Activated CD4-positive, alpha-beta T cell treated with anti-CD3 and anti-CD28 coated beads, Interleukin-10, Interleukin-2, amounts not matched to agents 100 ng/mL and 50 ng/mL, durations not matched to agents 16 hours and 8 hours (primary cell): ENCODE measurements at places on chromosomes 4 and X.

GRCh38 chr4:88189881-88190585, 31.6 kb upstream of the ABCG2 start:
- no peak for DNase-seq

DNA sequence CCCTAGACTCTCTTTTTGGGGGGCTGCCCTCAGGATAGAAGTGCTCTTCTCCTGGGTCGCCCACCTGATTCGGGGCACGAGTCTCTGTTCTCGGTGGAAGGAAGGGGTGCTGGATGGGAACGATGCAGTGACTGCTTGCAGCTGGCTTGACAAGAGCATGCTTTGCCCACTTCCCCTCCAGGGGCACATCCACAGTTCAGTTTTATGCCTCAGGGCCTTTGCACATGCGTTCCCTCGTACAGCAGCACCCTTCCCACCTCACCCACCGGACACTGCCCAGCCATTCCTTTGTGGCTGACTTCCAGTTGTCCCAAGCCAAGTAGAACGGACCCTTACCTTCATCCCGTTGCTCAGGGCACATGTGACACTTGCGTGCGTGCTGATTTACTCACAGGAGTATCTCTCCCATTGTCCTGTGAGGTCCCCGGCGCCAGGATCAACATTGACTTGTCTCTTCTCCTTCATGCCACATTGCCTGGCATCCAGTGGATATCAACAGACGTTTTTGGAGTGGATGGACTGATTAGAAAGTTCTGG, 60.0 kb downstream of the C4orf50 start:
- DNase-seq: no peak

DNA sequence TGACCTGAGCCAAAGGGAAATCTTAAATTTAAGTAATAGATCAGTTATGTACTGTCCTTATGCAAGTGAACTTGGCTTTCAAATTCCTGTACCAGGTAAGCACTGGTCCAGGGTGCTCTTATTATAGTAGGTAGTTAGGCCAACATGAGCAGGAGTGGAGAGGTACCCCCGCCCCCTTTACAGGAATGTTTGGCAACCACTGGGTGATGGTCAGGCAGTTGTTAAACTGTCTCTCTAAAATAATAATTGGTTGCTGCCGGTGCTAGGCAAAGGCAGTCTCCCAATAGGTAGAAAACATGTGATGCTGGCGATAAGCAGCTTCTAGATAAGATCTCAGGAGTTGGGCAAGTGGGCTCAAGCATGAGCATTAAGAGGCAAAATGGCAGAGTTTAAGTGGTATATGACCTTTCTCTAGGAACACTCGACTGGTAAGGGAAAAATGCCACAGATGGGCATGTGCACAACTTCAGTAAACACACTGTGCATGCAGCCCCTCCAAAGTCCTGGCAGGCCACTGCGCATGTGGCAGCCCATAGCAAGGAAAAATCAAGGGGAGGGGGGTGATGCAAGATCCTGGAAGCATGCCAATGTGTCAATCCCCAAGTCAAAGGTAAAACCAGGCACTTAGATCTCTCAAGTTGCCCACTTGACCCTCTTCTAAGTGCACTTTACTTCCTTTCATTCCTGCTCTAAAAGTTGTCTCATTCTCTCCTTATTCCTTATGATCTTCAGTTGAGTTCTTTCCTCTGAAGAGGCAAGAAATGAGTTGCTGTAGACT, 1239.7 kb downstream of the C4orf33 start:
- DNase-seq: no peak

GRCh38 chr4:165872461-165873297, at the start of gene TLL1:
Gene TLL1, plus strand, starts transcription at chr4:165873237. Its CDS starts 668 bp downstream, at chr4:165873905.
- DNase-seq: no peak

GRCh38 chr4:11424000-11424399, 4.7 kb downstream of the HS3ST1 start:
- DNase-seq: peak; percentile 38

DNA sequence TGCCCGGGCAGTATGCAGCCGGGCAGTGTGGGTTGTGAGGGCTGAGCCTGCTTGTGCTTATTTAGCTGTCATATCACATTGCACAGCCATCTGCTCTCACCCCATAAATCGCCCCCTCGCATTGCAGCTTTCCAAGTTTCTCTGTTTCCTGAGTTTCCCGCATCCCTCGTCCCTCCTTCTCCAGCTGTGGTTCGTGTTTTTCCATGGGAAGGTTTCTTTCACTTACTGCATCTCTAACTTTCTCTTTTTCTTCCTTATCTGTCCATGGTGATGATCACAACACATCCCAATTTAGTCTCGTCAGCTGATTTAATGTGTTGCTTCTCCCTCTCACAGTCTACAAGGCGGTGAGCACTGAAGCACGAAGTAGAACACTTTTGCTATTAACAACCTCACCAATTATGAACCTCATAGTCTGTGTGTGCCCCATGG, 118.1 kb downstream of the ENPP6 start:
- DNase-seq: no peak

DNA sequence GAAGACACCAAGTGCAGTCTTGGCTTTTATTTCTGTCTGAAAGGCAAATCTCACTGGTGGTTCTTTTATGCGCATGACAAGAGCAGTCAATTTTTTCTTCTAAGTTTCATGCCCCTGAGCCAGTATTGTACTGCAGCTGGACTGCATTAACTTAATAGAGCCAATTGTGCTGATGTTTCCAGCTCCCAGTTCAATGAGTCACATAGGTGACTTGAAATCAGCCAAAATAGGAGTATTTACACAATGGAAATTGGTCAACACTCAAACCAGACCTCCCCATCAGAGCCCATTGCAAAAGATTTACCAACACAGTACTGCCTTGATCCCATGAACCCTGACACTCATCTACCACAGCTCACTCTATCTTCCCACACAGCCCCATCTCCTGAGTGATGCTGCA, 100.3 kb upstream of the GUCY1A1 start:
- DNase-seq: no peak

DNA sequence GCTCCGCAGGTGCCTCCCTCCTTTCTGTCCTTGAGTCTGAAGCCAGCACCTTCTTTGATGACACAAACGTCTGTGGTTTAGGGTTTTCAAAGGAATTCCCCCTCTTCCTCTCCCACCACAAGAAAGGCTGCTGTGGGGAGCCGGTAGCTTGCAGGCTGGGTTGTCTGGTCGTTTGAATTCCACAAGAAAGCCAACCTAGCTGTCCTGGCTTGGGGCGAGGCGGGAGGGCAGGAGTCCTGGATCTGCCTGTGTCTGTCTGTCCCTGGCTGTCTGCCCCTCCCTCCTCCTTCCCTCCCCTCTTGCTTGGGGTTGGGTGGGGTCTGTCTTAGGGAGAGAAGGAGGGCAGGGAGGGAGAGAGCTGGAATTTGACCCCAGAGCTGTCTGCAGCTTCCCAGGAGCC, 56.3 kb downstream of the SHROOM2 start:
- DNase-seq: no peak

DNA sequence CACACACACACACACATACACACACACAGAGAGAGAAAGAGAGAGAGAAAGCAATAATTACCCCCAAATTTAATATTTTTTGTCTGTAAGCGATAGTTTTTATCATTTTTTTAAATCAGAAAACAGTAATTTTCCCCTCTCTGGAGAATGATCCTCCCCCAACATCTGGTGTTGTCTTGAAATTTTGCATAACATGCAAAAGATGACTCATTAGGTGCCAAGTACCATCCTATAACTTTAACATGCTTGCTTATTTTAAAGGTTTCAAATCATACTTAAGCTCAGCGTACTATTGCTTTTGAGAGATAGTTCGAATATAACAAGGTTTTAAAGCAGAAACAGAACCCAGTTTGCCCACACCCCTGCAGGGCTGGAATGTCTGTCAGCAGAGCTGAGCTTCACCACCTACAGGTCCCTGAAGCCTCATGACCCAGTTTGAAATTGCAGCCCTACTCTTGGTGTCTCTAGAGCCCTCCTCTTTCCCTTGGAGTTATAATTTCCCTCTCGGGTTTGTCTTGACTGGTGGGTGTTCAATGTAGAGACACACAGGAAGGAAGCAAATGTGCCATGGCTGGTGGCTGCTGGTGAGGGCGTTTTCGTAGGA, 175.0 kb upstream of the HS3ST1 start:
- DNase-seq: no peak

- DNase-seq: peak; percentile 46
Measured at GRCh38 chrX:135740681-135741149, 27.3 kb downstream of the CT45A1 start.

GRCh38 chr4:47155919-47156318, 124.6 kb downstream of the GABRB1 start:
- DNase-seq: no peak

GRCh38 chr4:32826169-32826568, 2106.0 kb downstream of the PCDH7 start:
- DNase-seq: no peak

DNA sequence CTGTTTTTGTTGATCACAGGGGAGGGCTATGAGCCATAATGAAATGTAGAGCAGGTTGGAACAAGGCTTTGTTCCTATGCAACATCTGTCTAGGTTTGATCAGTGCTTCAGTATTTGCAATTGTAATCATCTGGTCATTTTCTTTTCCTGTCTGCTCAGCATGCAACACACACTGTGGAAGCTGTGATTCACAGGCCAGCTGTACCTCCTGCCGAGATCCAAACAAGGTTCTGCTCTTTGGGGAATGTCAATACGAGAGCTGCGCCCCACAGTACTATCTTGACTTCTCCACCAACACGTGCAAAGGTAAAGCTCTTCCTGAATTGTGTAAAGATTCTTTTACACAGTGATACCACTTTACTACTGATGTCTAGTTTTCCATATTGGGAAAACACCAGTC, 181.9 kb upstream of the ANXA3 start:
- DNase-seq: no peak

DNA sequence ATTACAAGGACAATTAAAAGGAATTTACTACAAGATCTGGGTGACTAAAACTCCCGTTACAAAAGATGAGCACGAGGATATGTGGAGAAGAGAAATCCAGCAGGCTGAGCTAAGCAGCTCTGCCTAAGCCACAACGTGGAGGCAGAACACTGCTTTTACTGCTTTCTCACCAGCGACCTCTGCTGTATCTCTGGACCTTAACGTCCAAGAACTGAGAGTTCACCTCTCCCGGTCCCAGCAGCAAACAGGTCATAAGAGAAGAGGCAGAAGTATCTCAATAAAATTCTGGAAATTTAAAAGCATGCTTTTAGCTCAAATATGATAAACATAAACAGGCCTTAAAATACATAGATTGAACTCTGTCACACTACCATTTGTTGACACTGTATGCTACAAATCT, 81.0 kb downstream of the ADGRA3 start:
- no peak for DNase-seq

DNA sequence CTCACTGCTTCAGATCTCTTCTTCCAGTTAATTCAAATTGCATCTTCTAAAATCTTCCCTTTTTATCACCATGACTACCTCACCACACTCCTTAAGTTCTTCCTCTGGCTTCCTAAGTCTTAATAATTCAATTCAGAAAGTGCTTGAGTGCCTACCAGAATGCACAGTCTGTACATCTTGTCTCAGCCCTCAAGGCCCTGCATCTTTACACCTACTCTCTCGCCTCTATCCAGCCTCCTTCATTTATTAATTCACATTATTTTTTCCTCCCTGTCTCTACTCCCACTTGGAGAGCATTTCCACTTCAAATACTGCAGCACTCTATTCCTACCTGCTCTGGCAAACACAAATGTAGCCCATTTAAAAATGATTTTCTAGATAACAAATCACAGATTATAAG, 90.5 kb downstream of the MAPK10 start:
- no peak for DNase-seq

GRCh38 chr4:85154591-85154990, 188.1 kb upstream of the WDFY3 start:
- no peak for DNase-seq

- no peak for DNase-seq
Measured at GRCh38 chr4:82639971-82640370, 78.2 kb upstream of the TMEM150C start.

DNA sequence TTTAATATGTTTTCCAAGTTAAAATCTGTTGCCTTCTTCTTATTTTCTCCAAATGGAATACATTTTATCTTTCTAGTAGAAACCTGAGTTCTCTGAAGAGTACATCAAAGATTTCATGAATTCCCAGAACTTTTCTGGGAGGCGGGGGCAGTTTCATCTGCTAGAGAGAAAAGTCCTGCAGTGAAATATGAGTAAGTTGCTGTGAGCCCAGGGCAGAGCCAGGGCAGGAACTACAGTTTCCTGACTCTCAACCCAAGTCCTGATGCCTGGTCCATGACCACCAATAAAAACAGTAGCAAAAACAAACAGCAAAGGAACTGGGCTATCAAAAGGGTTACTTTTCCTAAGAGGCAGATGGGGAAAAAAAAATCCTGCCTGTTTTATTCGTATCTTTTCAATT, 239.4 kb upstream of the CTSO start:
- no peak for DNase-seq

GRCh38 chr4:130203571-130203970, 1107.6 kb downstream of the C4orf33 start:
- no peak for DNase-seq

- DNase-seq: no peak
Measured at GRCh38 chr4:145939856-145940255, 1.2 kb upstream of the ZNF827 start.

DNA sequence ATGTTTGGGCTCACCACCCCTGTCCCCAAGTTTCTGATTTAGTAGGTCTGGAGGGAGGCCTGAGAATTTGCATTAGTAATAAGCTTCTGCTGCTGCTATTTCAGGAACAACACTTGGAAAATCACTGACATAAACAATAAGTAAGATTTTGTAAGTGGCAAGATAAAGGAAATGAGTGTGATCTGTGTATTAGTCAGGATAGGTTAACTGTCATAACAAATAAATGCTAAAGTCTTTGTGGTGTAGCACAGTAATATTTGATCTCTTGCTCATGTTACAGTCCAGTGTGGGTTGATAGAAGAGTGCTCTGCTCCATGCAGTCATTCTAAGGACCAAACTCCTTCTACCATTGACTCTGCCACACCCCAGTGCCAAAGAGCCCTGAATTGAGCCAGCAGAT, 67.0 kb downstream of the NHS start:
- no peak for DNase-seq

DNA sequence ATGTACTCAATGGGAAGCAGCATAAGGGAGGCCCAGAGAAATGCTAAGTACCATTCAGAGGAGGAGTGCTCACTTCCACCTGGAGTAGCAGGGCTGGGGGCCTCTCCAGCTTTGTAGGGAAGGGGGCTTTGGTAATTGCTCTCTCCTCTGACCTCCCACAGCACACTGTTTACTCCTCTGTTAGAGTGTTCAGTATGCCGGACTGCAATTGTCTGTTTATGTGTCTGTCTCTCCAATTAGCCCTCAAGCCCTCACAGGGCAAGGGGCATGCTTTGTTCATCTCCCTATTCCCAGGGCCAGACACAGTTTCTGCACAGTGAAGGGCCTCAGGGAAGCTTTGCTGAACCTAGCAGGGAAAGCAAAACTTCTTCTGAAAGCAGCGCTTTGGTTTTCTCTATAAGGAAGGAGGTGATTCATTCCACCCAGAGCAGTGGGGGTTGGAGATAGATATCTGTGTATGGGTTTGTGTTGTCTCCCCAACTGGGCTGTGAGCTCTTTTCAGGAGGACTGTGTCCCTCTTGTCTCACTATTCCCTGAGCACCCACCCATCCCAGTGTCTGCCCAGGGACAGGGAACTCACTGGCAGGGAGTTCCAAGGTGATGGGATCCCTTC, 50.0 kb upstream of the VMA21 start:
- peak; percentile 16 for DNase-seq

- no peak for DNase-seq
Measured at GRCh38 chr4:179768996-179769395, 2326.8 kb upstream of the AGA start.
